ENCODE measurements at places on chromosomes 6 and 20. TPM values are rescaled to one million over a fixed set of nuclear protein-coding genes. Genes with fewer than 3 reads are reported as not detected.

GRCh38 chr6:134111062-134111677 is 58.7 kb upstream of the SLC2A12 start:
- peak; percentile 51 for DNase-seq

DNA sequence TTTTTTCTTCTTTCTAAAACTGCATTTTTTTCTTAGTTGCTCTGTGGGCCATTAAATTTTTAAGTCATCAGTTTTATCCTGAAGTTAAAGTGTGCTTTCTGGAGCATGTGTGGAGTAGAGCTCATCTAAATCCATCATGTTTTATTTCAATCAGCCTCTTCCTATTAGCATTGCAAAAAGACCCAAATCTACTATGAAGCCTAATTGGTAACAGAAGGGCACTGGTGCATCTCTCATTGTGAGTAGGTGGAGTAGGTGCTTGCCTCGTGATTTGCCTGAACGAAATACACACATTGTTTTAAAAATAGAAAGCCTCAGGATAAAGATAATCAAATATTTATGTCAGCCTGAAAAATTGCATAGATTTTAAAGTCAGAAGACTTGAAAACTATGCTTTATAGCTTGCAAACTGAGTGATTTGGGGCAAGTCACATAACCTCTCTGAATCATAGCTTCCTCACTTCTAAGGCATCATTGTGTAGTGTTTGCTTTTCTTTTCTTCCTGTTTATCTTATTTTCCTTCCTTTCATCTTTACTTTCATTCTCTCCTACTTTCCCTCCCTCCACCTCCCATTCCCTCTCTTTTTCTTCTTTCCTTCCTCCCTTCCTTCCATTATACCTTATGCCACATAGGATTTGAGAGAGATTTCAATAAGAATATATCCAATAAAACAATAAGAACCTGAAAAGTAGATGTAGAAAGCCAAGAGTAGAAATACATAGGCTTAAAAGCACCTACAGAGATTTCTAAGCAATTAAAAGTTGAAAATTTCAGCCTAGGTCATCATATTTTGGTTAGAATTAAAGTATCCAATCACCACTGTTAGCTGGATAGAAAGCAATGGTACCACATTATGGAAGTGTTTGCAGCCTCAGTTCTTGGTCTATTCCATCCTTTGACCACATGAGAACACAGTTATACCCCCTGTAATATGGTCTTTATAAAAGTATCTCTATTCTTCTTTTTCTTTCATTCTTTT is 49.6 kb upstream of the RNF146 start:
- DNase-seq: no peak

DNA sequence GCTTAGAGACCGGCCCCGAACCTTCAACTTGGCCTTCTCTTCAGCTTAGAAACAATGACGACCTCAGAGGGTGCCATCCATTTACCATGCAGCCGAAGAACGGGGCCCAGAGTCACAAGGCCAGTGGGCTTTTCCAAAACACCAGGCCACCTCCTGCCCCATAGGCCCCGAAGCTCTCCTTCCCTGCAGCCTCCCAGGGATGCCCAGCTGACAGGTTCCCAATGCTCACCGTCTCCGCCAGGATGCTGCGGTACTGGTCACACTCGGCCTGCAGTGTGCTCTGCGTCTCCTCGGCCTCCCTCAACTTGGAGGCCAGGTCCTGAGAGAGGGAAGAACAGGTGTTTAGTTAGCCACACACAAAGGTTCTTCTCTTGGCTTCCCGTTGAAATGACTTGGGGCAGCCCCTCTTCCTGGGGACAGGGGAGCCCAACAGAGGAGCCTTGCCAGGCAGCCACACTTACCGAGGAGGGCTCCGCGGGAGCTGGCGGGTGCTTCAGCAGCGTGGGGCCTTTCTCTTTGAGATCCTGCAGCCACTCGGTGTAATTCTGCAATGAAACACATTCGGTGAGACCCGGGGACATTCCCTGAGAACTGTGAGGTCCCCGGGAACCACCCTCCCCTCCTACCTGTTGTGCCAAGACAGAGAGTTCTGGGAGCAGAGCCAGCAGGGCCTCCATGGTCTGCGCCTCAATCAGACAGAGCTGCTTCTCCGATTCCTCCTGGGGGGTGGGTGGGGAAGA is 51.5 kb downstream of the DSTN start:
- no peak for DNase-seq

DNA sequence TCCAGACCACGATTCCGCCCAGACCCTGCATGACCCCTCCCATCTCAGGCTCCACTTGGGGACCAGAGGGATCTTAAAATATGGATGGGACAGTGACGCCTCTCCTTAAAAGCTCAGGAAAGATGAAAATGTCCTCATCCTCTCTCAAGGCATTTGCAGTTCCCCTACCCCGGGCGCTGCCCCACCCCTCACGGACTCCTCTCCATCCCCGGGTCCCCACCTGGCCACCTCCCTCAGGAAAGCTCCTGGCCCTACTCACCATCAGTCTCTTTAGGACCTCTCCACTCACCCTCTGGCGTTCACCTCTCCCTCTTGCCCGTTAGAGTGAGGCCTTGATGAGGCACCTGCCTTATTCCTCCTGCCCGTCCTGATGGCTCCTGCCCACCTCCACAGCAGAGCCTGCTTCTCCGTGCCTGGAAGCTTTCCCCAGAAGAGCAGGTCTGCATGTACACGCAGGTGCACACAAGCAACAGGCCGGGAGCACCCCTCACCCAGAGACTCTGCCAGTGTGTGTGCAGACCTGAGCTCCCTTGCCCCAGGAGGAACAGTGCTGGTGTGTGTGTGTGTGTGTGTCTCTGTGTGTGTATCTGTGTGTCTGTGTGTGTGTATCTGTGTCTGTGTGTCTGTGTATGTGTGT is 105.6 kb upstream of the NXT1 start:
- no peak for DNase-seq

DNA sequence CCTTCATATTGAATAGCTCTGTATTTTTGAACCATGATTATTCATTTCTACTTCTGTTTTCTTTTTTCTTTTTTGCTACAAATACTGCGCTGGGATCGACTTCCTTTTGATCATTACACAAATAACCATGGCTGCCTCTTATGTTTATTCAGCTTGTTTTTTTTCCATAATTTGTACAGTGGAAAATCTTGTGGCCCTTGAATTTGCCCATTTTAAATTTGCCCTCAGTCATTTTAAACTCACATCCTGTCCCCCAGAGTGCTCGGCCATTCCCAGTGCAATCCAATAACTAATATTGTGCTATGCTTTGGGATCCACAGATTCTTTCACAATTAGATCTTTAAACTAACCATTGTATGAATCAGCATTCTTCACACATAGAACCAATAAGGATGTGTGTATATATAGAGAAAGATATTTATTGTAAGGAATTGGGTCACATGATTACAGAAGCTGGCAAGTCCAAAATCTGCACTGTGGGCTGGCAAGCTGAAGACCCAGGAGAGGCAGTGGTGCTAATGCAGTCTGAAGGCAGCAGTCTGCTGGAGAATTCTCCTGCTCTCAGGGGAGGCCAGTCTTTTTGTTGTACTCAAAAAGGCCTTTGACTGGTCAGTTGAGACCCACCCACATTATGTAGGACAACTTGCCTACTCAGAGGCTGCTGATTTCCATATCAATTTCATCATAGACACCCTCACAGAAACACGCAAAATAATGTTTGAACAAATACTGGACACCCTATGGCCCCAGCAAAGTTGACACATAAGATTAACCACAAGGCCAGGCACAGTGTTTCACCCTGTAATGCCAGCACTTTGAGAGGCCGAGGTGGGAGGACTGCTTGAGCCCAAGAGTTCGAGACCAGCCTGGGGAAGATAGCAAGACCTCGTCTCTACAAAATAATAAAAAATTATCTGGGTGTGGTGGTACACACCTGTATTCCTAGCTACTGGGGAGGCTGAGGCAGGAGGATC is 147.1 kb downstream of the MTHFD1L start:
- no peak for DNase-seq

DNA sequence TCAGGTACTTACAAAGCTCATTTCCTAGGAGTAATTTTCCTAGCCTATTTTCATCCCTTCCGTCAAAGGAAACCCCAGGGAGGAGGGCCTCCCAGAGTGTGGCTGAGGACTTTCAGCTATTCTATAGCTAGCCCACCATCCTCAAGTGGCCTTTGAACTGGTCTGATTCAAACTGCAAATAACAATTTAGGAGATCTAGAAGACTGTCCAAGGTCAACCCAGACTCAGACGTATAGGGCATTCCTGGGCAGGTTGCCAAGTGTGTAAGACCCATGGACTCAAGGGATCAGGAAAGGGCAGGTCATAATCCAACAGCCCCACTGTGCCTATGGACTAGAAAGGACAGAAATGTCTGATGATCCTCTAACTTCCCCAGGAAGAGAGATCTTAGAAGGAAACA is 2.1 kb upstream of the RRAGD start:
- DNase-seq: no peak

DNA sequence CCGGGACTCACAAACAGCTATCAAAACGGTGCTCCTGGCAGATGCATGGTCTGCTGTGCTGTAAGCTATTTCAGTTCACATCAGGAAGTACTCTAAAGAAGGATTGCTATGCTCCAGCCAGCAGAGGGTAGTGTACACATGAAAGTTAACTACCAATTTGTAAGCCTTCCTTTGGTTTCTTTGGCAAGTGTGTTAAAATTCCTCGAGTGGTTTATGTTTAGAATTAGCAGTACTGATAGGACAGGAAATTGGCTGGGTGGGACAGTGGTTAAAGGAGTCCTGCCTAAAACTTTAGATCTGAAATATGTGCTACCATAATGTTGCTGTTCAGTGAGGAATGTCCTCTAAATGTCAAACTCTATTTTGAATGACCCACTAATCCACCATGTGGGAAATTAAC is 47.4 kb downstream of the TRMT11 start:
- DNase-seq: no peak

- no peak for DNase-seq
Measured at GRCh38 chr6:154157706-154158105, 118.7 kb downstream of the OPRM1 start.

DNA sequence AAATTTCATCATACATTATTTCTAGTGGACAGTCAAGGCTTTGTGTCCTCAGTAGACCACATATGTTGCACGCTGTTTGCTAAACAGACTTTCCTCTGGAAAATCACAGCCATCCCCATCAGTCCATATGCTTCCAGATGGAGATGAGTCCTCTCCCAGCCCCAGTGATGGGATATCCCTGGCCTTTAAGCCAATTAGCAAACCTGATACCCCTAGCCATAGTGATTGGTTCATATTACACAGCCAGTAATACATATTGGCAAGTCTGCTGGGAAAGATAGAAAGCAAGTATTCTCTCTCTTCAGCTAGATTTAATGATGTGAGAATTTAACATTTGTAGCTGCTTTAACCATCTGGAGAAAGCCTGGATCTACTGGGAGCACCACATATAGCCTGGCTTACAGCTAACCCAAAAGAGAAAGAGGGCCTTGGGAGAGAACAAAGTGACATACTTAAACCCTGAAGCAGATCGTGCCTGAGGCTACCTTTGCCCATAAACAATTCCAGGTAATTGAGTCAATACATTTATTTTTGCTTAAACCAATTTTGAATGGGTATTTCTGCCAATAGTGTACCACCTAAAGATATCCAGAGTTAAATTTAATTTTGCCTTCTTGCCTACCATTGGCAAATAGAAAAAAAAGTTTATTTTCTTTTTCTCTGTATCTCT is 103.5 kb upstream of the HIVEP1 start:
- DNase-seq: no peak

- no peak for DNase-seq
Measured at GRCh38 chr6:39800034-39801032, 8.2 kb downstream of the DAAM2 start.

DNA sequence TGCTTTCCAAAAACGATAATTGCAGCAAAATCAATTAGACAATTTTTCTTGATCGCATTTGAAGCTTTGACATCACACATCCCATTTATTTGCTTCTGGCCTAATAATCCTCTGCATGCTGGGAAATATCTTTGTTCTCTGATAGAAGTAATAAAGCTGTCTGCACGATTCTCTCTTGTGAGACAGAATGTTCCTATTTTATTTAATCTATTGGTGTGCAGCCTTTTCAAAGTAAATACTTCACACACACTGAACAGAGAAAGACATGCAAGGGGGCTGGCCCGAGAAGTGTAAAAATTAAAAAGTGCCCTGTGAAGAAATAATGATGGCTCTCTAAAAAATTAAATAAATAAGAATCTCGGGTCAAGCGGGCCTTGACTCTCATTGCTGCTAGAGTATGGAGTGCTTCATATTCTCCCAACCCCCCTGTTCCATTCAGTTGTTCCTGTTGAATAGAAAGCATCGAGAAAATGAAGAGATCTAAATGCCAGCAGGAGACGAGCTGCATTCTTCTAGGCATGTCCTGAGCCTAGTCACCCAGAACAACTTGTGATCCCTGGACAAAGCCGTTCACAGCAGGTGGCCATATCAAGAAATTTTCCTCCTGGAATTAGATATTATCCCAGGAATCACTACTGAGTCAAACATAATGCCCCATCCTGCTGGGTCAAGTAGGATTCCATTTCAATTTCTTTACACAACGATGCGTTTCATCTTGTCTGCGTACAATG is 625.9 kb upstream of the EPHA7 start:
- DNase-seq: no peak

GRCh38 chr20:25637247-25637646 is 13.4 kb upstream of the NANP start:
- DNase-seq: no peak

DNA sequence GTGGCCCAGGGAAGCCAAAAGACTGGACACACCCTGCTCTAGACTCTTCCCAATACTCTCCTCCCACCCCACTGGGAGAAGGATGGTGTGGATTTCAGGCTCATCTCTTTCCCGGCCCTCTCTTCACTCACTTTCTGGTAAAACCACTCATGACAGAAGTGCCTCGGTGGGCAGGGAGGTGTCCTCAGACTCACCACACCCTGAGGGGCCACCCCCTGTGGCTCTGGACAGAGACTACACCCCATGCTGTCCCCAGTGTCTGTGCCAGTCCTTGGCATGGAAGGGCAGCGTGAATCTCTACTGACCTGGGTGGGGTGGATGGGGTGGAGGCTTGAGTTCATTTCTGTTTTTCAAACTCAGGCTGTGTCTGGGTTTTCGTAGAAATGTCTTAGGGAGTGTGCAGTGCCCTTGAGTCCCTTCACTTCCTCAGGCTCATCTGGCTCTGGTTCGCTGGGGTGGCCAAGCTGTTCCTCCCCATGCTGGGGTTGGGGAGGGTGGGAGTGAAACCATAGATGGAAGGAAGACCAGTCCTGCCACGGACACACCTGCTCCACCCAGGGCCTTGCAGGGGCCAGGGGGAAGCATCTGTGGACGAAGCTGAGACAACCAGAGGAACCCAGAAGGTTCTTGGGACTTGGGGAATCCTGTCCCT is 59.1 kb downstream of the EZR start:
- no peak for DNase-seq

GRCh38 chr6:29899281-29899680 is 43.1 kb upstream of the HLA-A start:
- no peak for DNase-seq

- no peak for DNase-seq
Measured at GRCh38 chr20:3686421-3686820, 4.6 kb upstream of the ADAM33 start.

GRCh38 chr6:159892053-159892452 is 1.3 kb downstream of the MAS1 start:
- no peak for DNase-seq

- no peak for DNase-seq
Measured at GRCh38 chr20:25534845-25535244, 50.5 kb downstream of the NINL start.

GRCh38 chr6:21610341-21610740 is 16.8 kb downstream of the SOX4 start:
- DNase-seq: no peak

- no peak for DNase-seq
Measured at GRCh38 chr20:58229198-58229798, 845 bp upstream of the ANKRD60 start.

The CDH4 gene
- 0.10 TPM for polyA plus RNA-seq

The MCM8 gene
- 0.55 TPM for polyA plus RNA-seq

The RUNX2 gene
- polyA plus RNA-seq: 42.5 TPM

The SLC22A2 gene
- polyA plus RNA-seq: not detected

The GATA5 gene
- not detected for polyA plus RNA-seq

The MYL9 gene
- polyA plus RNA-seq: not detected

The LGSN gene
- not detected for polyA plus RNA-seq

The HAO1 gene
- not detected for polyA plus RNA-seq

All from naive thymus-derived CD8-positive, alpha-beta T cell (primary cell).